Large intestine (tissue), 12 donors: ENCODE measurements at places on chromosomes 12 and 14. TPM values are rescaled to one million over a fixed set of nuclear protein-coding genes. Genes with fewer than 3 reads are reported as not detected.

- no peak for DNase-seq
Measured at GRCh38 chr12:24780697-24781368, 168.1 kb downstream of the BCAT1 start.

DNA sequence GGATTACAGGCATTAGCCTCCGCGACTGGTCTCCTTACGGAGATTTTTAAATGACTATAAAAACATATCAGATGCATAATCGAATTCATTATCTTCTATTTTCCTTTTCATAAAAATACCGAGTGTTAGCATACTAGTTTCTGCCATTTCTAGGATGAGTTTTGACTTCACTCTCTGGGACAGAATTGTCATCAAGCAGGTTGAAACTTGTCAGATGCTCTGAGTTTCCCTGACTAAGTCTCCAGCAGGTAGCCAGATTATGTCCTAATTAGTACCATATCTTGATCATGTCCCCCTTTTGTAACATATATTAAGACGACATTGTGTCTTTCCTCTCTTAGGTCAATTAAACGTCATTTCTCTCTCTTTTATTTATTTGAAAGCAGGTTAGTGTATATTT, 103.5 kb upstream of the RASSF8 start:
- no peak for DNase-seq

DNA sequence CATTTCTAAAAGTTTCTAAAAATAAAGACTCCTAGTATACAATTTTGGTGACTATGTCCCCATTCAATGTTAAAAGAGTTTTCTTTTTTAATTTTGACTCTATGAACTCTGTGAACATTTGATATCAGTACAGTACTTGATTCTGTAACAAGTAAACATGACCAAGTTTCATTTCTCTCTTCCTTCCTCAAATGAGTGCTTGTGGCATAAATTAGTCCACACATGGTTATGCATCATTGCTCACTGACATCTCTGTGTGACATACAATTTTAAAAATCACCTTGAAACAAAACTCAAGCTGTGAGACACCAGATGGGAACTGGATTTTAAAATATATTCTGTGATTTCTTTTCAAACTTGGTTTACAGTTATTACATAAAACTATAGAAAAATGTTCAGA, 253.9 kb upstream of the MDGA2 start:
- DNase-seq: no peak

DNA sequence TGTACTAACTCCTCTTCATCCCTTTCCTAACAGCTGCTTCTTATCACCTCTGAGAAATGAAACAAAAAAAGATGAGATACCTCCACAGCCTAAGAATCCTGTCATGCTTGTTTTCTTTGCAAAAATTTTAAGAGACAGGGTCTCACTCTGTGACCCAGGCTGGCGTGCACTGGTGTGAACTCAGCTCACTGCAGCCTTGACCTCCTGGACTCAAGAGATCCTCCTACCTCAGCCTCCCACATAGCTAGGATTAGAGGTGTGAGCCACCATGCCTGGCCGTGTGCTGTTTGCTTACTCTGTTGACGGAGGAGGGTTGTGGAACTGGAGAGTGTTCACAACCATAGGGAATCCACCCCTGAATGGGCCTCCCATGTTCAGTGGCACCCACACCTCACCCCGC, 16.2 kb downstream of the CSRNP2 start:
- no peak for DNase-seq

DNA sequence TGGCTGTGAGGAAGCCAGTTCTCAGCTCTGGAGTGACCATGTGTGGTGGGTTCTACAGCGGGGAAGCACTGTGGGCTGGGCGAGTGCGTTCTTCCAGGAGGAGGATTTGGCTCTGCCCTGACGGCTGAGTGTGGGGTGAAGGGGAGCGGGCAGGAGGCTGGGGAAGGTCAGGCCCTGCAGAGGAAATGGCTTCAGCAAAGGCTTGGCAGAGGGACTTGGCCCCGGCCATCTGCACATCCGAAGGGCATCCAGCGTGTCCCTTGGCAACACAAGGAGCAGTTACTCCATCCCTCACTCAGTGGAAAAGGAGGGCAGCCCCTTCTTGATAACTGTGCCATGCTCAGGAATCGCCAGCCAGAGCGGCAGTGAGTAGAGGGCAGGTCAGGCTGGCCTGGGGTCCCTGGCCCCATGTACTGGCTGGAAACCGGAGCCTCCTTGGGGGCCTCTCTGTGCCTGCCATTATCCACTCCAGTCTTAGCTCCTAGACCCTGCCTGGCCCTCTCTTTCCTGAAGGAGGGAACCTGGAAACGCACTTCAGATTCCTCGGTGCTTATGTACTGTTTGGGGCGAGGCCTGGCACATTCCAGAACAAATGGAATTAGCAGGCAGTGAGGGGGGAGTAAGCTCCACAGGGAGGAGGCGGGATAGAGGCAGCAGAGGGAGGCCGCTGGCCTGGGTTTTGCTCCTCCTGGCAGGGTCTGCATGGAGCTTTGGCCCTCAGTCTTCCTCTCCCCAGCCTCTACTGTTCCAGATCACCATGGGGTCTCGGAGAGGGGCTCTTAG, 133.6 kb upstream of the NCOR2 start:
- no peak for DNase-seq

GRCh38 chr14:30240018-30240417, 312.4 kb upstream of the PRKD1 start:
- DNase-seq: no peak

DNA sequence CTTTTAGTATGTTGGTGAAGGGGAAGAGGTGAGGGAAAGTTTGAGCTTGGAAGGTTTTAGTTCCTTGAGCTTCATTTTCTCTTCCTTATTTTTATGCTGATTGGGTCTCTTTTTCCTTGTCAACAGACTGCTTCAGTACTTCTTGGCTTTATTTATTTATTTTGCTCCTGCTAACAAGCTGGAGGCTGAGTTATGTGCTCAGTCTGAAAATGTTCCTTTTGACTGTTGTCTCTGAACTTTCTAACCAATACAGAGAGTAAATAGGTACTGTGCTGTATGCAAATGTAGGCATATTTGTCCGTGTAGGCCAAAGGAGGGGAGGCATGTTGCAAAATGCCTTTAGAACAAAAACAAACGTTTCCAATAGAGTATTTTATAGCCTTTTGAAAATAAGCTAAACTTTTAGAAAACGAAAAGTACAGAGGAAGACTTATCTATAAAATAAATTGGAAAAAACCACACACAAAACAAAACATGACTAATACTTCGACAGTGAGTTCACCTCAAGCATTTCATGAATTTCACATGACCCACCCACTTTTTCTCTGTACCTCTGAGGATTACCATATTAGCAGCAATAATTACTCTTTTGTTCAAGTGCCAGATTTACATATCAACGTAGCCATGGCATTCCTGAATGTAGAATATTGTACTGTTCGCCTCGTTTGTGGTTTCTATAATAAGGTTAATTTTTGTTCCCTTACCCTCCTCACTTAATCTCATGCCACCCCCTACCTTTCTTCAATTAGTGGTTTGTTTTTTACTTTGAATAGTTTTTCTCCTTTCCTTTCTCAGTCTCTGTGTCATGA, 4.7 kb upstream of the CREBL2 start:
- no peak for DNase-seq

DNA sequence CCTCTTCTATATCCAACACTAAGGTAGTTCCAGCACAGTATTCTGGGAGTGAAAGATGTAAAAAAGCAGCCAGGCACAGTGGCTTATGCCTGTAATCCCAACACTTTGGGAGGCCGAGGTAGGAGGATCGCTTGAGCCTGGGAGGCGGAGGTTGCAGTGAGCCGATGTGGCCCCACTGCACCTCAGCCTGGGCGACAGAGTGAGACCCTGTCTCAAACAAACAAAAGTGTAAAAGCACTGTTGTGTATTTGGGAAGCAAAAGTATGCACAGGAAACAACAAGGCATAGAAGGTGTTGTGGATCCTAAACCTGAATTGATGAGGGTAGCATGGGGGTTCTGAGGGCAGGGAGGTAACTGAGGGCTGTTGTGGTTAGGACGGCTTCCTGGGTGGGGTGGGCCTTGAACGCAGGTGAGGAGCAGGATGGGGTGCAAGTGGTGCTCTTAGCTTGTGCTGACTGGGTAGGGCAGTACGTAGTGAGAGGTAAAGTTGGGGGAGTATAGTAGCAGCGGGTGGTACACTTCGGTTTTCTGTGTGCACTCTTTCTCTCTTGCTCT, 64.2 kb downstream of the RASSF3 start:
- DNase-seq: no peak

DNA sequence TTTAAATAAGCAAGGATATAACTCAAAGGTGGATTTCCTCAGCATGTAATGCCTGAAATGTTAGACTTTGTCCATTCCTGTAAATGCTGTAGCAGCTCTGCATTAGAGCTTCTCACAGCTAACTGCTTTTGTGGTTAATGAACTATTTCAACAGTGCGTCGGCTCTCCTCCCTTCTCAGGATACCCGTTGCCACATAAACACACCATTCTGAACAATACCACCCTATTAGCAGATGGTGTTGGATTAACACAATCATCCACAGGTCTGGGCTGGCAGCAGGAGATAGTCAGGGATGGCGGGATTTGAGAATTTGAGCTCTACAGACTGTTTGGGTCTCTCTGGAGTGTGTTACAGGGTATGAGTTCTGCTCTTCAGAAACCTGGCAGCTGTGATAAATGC, 33.5 kb upstream of the C12orf42 start:
- no peak for DNase-seq

GRCh38 chr12:109877504-109878246, 2.7 kb downstream of the GLTP start:
- DNase-seq: no peak

DNA sequence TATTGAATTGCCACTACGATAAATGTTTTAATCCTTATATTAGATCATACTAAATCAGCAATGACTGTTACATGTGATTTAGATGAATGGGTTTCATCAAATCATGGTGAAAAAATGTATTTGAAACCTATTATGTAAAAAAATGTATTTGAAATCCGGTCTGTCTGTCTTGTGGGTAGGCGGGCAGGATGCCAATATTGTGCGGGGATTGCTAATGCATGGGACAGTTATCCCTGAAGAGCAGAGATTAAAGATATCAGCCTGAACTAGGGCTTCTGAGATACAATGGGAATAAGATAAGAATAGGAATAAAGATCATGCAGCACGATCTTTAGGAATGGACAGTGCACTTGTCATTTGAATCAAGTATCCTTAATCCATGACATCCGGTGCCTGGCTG, 134.0 kb downstream of the PRKCH start:
- DNase-seq: no peak

GRCh38 chr14:27587103-27587502, 989.3 kb upstream of the NOVA1 start:
- DNase-seq: no peak

DNA sequence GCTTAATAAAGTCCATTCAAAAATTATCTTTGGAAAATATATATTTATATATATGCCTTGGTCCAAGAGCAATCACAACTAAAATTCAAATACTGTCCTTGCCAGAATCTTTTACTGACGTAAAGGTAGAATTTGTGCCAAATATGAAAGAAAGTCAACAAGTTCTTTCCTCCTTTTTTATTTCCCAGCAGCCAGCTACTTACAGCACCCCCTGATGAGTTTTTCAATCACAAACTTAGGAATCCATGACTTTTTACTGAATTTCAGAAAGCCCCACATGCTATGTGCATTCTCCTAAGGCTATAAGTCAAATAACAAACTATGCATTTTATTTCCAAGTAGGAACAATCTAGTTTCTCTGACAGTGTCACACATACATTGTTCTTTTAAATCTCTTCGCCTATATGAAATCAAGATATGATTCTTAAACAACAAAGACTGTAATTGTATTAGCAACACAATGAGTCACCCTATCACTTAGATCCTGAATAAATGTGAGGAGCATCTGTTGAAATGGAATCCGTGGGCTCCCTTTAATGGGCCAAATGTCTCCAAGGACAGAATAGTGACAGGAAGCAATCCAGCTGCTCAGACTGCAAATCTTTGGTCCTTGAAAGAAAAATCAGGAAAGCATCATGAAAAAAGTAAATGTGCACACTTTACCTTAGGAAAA, 271.4 kb downstream of the DUSP6 start:
- no peak for DNase-seq

DNA sequence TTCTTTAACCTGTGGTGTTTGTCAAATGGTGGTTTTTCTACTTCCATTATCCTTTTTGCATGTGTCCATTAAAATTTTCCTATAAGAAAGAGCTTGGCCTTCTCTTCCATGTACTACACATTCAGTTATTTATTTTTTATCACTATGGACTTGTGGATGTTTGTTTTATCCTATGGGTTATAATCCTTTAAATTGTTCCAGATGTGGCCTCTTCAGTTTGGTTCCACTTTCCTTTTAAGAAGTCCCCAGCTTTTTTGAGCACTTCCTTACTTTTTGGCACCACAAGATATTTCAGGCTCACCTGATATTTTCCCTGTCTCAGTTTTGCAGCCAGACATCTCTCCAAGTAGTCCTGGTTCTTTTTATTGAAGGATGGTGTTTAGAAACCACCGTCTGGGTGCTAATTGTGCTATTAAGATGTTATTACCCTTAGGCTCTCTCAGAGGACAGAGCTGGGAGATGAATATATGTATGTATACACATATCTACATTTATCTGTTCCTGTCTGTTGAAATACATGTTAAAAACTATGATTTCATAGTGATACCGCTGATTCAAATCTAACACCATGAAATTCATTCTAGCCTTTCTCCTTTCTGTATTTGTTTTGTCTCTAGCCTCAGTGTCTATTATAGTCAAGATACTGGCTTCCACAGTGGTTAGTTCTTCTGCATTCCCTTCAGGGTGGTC, 408.5 kb upstream of the RGS6 start:
- DNase-seq: no peak

GRCh38 chr12:91994208-91994797, 151.3 kb downstream of the BTG1 start:
- no peak for DNase-seq

DNA sequence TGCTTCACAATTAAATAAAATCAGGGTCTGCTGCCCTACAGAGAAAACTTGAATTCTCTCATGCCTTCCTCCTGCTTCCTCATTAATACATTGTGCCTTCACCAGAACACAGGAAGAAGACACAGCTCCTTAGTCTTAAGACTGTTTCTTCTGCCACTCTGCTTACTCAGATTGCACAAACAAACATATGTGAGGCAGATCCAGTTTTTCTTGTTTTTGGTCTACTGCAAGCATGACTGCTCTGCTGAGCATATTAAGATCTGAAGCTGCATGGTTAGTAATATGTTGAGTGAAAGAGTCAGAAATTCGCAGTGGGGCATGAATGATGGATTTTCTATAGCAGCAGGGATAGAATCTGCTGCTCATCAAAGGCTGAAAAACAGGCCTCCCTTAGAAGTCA, 321.1 kb upstream of the STXBP6 start:
- DNase-seq: no peak

DNA sequence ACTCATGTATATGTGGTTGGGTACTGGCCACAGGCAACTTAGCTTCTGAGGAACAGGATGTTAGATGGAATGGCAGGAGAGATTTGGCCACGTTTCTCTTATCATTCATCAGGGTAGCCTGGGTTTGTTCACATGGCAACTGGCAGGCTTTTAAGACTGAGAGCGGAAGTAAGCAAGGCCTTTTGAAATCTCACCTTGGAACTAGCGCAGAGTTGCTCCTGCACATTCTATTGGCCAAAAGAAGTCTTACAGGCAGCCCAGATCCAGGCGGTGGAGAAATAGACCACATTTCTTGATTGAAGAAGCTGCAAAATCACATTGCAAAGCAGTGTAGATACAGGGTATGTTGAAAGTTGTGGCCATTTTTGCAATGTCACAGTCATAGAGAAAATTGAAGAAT, 3.7 kb downstream of the CLEC4A start:
- no peak for DNase-seq

TRIP11 gene
- polyA plus RNA-seq: 20.5 TPM

PAX9 gene
- 0.06 TPM for polyA plus RNA-seq

DHH gene
- polyA plus RNA-seq: 0.52 TPM

RNF31 gene
- 39.1 TPM for polyA plus RNA-seq

AMDHD1 gene
- 2.7 TPM for polyA plus RNA-seq
